Fibroblast of lung (primary cell): ENCODE measurements at places on chromosomes 12 and 14. TPM values are rescaled to one million over a fixed set of nuclear protein-coding genes. Genes with fewer than 3 reads are reported as not detected.

GRCh38 chr12:43761500-43761899 lies 2.7 kb downstream of the IRAK4 start:
- no peak for DNase-seq

Gene PRB2
- not detected in 2 replicates for polyA plus RNA-seq

GRCh38 chr12:26717757-26718156 lies 115.2 kb downstream of the ITPR2 start:
- DNase-seq, result no peak

Gene PUS7L
- 10.9 and 11.2 TPM in 2 replicates for polyA plus RNA-seq

DNA sequence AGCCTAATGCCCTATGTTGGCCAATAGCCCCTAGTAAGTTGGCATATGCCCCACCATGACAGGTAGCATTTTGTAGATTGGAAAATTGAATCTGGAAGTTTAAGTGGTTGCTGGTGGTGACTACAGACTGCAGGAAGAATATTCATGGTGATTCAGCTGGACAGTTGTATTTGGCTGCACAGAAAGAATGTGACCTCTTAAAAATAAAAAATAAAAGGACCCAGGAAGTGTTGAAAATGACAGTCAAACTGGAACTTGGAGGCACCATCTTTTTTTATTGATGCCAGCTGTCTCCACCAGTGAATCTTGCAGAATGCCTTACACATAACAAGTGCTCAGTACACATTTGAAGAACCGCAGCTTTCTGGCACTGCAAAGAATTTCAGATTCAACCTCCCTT lies 73.9 kb downstream of the PRMT8 start:
- no peak for DNase-seq

DNA sequence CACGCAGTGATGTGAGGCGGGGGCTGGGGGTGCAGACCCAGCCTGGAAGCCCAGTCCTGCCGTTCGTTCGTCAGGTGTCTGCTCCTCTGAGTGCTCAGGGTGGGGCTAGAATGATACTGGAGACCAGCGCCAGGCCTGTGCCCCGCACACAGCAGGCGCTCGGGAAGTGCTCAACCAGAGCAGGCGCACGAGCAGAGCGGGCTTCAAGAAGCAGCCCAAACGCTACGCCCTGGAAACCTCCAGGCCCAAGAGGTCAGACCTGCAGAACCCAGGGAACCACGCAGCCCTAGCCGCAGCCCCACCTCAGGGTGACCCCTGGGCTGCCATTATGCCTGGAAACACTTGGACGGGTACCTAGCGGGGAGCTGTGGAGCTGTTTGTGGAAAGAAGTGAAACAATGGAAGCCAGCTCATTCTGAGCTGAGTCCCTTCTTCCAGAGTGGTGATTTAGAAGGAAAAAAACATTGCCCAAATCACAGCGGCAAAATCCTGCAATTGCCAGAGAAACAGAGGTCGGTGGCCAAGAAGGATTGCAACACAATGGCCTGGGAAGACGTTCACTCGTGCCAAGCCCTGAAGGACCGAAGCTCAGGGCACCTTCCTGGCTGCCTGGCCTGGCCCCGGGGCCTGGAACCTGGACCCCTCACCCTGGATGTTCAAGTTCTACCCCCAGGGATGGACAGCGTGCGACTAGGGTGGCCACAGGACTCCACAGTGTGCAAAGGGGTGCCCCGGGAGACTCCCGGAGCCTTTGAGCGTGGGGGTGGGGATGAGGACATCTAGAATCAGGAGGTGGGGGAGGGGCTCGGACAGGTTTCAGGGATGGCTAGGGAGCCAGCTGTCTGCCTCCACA lies 40.4 kb upstream of the DIO3 start:
- DNase-seq, result peak; percentile 50

Gene PAPLN
- 1.3 and 1.4 TPM in 2 replicates for polyA plus RNA-seq

GRCh38 chr14:36055681-36056225 lies 120.8 kb downstream of the PTCSC3 start:
- no peak for DNase-seq

DNA sequence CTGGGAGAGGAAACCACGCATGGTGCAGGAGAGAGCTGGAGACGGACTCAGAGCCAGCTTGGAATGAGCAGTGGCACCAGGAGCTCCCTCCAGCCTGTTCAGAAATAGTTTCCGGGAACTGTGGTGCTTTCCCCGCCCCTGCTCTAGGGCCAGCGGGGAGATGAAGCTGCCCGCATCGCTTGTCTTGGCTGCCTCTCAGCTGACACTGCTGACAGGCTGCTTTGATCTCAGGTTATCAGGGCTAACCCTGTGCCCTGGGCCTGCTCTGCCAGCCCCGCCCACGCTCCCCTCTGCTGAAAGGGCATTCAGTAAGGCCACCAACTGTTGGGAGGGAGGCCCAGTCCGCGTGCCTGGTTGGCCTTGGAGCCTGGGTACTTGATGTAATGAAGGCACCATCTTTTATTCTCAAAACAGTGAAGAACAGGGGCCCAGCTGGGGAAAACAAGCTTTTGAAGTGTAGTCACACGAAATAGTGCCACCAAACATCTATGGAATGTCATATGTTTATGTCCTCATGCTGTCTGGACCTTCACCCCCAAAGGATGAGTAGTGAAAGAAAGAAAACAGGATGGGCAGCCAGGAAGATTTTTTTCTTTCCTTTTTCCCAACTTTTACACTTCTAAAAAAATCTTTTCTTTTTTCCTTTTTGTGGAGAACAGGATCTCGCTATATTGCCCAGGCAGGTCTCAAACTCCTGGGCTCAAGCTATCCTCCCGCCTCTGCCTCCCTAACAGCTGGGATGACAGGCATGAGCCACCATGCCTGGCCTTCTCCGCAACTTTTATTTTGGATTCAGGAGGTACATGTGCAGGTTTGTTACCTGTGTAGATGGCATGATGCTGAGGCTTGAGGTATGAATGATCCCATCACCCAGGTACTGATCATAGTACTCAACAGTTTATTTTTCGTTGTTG lies 115.9 kb upstream of the TBX3 start:
- peak; percentile 25 for DNase-seq

Gene SLC7A8
- 1.4 and 12.6 TPM in 2 replicates for polyA plus RNA-seq

GRCh38 chr12:130161261-130162243 lies 712 bp upstream of the FZD10 start:
- DNase-seq, result peak; percentile 11

- DNase-seq, result no peak
Measured at GRCh38 chr12:58306266-58307000, 365.1 kb downstream of the ATP23 start.

- DNase-seq, result no peak
Measured at GRCh38 chr12:123242116-123242904, 9.1 kb downstream of the MTRFR start.

DNA sequence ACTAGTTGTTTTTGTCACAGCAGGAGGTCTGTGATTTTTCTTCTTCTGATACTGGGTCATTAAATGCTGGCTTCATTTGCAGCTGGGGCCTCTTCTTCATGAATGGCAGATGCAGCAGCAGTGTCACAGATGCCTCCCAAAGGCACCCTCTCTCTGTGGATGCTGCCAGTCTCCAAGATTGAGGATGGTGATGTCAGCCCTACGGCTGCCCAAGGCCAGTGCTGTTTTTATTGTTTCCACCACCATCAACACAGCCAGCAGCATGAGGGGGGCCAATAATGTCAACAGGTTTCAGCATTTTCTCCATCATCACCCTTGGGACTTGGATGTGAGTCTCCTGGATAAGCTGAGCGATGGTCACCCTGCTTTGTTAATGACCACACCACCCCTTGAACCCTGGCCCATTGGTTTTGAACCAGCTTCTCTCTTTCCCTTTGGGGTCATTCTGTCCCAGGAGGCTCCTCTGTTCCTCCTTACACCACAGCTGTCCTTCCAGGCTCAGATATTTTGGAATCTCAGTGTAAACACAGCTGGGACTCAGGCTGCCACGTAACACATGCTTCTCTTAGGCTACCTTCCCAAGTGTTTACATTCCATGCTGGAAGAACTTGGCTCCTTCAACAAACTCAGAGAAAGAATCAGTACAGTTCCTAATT lies 151.7 kb upstream of the DDHD1 start:
- peak; percentile 84 for DNase-seq

Gene HOXC4
- 0.17 and 0.98 TPM in 2 replicates for polyA plus RNA-seq

Gene LPAR5
- polyA plus RNA-seq, result 0.02 and 0.07 TPM in 2 replicates

Gene PRIM1
- 7.1 and 22.6 TPM in 2 replicates for polyA plus RNA-seq

DNA sequence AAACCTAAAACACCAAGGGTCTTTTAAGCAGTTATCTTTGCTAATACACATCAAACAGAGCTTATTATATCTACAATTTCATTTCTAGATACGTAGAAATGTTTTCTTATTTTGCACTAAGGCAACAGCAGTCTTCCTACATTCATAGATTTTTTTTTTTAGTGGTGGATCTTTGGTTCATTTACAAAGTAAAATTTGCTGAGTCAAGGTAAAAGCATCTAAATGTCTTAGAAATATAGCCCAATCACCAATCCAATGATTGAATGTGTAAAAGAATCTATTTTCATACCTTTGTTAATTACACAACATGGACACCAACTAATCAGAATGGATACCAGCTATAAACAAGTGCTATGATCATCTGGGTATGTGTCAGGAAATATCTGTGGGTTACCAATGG lies 272.2 kb upstream of the TMPO start:
- DNase-seq, result no peak

- DNase-seq, result peak; percentile 55
Measured at GRCh38 chr12:122951979-122952892, 14.0 kb downstream of the ABCB9 start.

GRCh38 chr14:104471114-104471513 lies 108.5 kb upstream of the C14orf180 start:
- DNase-seq, result no peak

GRCh38 chr12:88339966-88340365 lies 197.9 kb downstream of the TMTC3 start:
- DNase-seq, result peak; percentile 24

- no peak for DNase-seq
Measured at GRCh38 chr12:15393995-15394394, 71.7 kb downstream of the PTPRO start.

DNA sequence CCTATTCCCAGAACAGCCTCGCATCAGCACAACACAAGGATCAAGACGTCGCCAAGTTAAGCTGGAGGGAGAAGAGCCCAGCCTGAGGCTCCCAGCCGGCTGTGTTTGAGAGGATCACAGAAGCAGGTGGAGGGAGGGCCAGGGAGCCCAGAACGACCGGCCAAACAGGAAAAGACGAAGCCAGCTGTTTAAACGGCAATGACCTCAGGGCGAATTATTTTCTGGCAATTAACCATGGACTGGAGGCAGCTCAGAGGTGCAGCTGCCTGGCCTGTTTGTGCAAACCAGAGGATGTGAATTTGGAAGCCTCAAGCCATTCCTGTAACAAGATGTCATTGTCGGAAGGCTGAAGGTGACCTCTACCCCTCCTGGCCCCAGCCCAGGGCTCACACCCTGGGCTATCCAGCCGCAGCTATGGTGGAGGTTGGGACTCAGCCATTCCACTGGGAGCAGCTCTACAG lies 175.8 kb upstream of the PRMT8 start:
- DNase-seq, result peak; percentile 86

DNA sequence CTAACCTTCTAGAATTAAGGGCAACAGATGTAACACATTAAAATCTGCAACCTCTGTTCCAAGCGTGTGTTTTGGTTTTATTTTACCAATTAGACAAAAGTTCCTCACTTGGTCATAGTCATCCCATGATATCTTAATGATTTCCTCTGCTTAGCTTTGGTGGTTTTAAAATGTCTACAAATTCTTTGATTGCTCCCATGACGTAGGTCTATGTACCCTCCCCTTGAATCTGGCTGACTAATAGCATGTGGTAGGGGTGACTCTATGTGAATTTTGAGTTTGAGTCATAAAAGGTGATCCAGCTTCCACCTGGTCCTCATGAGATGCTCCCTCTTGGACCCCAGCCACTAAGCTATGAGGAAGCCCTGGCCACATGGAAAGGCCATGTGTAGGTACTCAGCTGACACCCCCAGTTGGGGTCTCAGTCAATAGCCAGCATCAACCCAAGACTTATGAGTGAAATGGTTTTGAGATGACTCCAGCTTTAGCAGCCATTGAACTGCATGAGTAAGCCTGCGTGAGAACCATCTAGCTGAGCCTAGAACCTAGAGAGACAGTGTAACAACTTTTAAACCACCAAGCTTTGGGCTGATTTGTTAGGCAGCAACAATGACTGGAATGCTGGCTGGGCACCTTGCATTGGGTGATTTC lies 247.1 kb downstream of the MSRB3 start:
- peak; percentile 94 for DNase-seq

- no peak for DNase-seq
Measured at GRCh38 chr12:44848703-44849085, 27.4 kb downstream of the NELL2 start.

DNA sequence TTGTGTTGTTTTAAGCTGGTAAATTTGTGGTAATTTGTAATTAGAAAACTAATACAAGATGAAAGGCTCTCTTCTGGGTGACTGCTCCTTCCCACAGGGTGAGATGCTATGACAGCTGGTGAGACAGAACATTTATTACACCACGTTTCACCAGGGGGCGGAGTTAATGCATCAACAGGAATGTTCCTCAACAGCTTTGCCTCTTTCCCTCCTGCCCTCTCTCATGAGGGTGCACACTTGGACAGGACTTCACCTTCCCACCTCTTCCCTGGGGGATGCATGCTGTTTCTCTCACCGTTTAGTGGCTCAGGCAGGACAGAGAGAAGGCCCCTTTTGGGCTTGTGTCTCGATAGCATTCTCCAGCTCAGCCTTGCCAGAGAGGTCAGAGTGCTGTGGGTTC lies 13.4 kb upstream of the PPP1R1A start:
- no peak for DNase-seq

DNA sequence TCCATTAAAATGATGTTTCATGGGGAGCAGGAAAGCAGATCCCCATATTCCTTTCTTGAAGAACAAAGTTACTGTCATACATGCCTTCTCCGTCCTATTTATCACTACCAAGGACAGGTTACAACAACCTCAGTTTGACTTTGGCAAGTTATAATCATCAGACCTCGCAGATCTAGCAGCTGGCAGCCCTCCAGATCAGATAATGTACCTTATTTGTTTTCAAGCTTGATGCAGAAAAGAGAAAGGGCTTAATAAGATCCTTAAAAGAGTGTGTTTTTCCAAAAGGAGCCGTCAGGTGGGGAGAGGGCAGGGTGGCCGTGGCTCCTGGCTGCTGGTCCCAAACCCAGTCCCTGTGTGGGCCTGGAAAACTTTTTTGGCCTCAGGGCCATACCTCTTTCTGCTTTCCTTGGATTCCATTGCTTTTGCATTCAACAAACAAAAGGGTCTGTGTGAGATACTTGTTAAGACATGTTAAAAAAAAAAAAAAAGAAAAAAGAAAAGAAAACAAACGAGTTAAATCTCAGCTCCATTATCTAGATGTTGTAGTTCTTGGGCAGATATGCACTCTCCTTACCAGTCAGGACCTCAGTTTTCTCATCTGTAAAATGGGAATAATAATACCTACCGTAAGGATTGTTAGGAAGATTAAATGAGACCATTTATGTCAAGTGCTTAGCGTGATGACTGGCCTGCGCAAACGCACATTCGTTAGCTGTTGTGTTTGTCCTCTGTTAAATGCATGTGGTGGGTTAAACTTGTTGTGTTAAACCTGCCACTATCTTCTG lies 64.6 kb downstream of the B4GALNT3 start:
- DNase-seq, result no peak

Gene KCTD10
- 131 and 190 TPM in 2 replicates for polyA plus RNA-seq

GRCh38 chr14:100576091-100577085 lies 10.8 kb downstream of the BEGAIN start:
- DNase-seq, result no peak

Gene CLEC9A
- polyA plus RNA-seq, result not detected in 2 replicates
